ENCODE measurements at places on chromosomes 2 and 18.

DNA sequence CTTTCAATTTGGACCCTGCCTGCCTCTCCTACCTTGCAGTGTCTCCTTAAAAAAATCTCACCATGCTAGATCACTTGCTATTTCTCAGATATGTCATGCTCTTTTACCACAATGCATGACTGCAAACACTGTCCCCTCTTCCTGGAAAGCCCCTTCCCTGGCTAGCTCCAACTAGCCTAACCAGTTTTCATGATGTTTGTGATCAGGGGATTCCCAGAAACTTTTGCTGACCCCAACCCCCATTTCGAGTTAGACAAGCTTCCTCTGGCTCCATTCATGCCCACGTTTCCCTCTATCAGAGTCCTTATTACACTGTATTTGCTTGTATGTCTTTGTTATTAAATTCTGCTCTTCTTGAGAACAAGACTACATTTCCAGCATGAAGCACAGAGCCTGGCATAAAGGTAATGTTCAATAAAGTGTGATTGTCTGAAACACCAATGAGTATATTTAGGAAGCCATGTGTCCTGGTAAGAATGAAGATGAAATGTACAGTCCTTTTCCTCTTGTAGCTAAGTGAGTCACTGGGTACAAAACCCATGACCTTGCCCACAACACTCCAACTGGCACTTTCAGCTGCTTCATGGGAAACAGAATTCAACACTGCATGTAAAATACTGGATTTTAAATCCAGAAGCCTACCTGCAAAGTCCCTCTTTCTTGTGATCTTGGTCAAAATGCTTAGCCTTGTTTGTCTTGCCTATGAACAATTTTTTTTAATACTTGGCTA, 62.0 kb upstream of the ATL2 start:
- H3K36me3 ChIP-seq, result no peaks in the 10 kb centered on the region
- no peak overlapping the region for H3K4me3 ChIP-seq
- peaks cover 6% of the 10 kb centered on the region for H3K27me3 ChIP-seq
- no peak overlapping the region for H3K27ac ChIP-seq
- DNase-seq, result peak; percentile 33
- peaks cover 8% of the 10 kb centered on the region for H3K4me1 ChIP-seq

DNA sequence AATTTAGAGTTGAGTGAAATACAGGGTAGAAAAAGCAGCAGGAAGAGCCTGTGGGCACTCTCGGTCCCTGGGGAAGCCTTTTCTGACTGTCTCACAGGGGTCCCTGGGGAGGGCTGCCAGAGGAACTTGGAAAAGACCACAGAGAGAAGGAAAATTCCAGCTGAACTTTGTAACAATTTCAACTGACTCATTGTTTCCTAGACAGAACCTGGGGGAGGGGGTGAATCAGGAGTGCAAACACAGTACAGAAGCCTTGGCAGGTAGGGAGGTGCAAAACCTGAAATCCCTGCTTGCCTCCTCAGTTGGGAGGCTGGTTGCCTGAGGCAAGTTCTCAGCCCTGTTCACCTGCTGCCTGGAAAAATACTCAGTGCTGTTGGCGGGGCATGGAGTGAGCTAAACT, 106.8 kb downstream of the GRB14 start:
- H3K36me3 ChIP-seq, result no peaks in the 10 kb centered on the region
- H3K4me3 ChIP-seq, result no peak overlapping the region
- no peaks in the 10 kb centered on the region for H3K27me3 ChIP-seq
- H3K4me1 ChIP-seq, result no peaks in the 10 kb centered on the region

GRCh38 chr2:134912361-134912760, 6.3 kb upstream of the CCNT2 start:
- H3K36me3 ChIP-seq, result no peaks in the 10 kb centered on the region
- no peaks in the 10 kb centered on the region for H3K27me3 ChIP-seq
- DNase-seq, result no peak
- H3K27ac ChIP-seq, result no peak overlapping the region

- no peaks in the 10 kb centered on the region for H3K36me3 ChIP-seq
- no peak overlapping the region for H3K4me3 ChIP-seq
- peaks cover 1% of the 10 kb centered on the region for H3K4me1 ChIP-seq
- H3K27me3 ChIP-seq, result no peaks in the 10 kb centered on the region
Observed at GRCh38 chr2:240443891-240444301, 8.4 kb downstream of the GPC1 start.

DNA sequence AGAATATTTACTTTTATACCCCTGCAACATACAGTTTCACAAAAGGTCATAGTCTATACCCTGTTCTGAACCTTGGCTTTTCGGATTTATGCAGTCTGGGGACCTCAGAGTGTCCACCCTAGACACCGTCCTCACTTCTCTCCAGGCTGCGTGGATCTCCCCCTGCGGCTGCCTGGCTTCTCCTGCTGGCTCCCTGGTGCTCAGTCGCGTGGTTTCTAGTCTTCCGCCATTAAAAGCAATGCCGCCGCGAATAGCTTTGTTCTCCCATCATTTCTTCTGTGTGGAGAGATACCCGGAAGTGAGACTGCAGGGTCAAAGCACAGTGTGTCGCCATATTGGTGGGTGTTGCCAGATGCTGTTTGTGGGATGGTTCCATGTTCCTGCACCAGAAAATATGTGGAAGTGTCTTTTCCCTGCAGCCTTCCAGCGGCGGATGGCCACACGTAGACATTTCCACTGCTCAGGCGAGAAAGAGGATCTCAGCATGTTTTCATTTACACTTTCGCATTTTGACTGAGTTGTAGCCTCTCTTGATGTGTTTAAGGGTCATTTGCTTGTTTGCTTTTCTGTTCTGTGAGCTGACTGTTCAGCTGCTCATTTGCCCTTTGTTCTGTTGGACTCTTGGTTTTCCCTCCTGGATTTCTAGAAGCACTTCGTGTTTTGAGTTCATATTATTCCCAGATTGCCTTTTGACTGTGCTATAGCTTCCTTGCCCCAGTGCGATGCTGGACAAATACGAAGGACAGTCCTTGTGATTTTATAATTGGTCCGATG, 22.9 kb upstream of the ASB1 start:
- H3K27me3 ChIP-seq, result no peaks in the 10 kb centered on the region
- no peaks in the 10 kb centered on the region for H3K4me1 ChIP-seq
- no peak overlapping the region for H3K4me3 ChIP-seq

- H3K36me3 ChIP-seq, result no peaks in the 10 kb centered on the region
- no peaks in the 10 kb centered on the region for H3K27me3 ChIP-seq
- no peak for DNase-seq
Observed at GRCh38 chr2:239726631-239727181, 298.4 kb downstream of the NDUFA10 start.
